Activated naive CD4-positive, alpha-beta T cell treated with anti-CD3 and anti-CD28 coated beads, Interleukin-2, amount 50 U/mL, for 72 hours (primary cell): ENCODE measurements at places on chromosomes 3 and 15. TPM values are rescaled to one million over a fixed set of nuclear protein-coding genes. Genes with fewer than 3 reads are reported as not detected.

DNA sequence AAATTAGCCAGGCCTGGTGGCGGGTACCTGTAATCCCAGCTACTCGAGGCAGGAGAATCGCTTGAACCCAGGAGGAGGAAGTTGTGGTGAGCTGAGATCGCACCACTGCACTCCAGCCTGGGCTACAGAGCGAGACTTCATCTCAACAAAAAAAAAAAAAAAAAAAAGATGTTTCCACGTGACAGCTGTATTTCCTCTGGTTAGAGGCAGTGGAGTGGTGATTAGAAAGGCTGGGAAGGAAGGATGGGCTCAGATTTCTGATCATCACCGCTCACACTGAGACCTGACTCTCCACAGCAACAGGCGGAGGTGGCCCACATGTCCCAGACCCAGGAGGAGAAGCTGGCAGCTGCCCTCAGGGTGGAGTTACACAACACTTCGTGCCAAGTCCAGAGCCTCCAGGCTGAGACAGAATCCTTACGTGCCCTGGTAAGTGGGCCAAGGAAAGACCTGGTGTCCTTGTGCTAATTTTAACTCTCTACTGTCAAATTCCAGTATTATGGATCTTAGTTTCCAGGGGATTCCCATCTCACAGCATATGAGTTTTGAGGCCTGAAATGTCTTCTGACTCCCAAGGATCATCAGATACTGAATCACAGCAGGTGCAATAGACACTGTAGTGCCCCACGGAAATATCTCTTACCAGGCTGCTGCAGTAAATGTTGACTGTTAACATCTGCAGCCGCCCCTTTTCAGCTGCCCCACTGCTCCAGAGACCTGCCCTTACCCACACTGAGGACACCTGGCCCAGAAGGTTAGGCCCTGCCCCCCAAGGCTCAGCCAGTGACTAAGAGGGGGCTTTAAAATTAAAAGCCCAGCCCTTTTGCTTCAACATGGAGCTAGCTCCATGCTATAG is 66.9 kb downstream of the BFSP2 start:
- DNase-seq = no peak

DNA sequence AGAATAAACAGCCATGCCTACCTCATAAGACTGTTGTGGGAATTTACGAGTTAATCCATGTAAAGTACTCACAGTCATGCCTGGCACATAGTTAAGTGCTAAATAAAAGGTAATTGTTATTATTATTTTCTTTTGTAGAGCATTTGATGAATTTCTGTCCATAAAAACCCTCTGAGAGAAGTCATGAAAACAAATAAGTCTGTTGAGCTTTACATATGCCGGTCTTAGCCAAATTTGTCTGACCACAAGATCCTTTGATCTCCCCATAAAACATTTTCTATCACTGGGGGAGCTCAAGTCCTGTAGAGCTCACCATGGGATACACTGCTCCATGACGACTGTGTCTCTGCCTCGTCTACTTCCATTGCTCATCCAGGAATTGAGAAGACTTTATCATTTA is 114.0 kb downstream of the MAGI1 start:
- DNase-seq = no peak

DNA sequence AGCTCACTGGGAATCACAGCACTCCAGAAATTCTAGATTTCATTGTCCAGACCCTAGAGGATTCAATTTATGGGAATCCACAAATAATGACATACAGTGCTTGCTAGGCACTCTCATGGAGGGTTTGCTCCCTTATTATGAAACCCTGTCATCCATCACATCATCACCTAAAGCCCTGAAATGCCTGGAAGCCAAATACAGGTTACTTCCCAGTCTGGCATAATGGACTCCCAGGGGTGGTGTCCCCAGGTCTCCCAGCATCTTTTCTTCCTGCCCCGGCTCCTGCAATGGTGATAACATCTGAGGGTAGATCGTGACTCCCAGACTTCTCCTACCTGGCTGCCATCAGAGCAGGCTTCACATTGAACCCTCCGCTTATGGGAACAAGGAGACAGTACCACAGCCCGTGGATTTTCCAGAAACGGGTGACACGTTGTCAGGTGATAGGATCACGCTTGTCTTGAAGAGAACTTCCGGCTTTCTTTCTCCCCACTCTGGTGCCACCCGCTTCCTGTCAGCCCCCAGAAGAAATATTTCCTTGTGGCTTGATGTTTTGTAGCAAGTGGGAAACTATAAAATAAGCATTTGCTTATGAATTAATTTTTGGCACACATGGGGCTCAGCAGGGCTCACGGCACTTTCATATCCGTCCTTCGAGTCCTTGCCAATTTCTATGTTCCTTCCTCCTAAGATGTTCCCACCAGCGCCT is 238.7 kb upstream of the BHLHE40 start:
- DNase-seq = no peak

DNA sequence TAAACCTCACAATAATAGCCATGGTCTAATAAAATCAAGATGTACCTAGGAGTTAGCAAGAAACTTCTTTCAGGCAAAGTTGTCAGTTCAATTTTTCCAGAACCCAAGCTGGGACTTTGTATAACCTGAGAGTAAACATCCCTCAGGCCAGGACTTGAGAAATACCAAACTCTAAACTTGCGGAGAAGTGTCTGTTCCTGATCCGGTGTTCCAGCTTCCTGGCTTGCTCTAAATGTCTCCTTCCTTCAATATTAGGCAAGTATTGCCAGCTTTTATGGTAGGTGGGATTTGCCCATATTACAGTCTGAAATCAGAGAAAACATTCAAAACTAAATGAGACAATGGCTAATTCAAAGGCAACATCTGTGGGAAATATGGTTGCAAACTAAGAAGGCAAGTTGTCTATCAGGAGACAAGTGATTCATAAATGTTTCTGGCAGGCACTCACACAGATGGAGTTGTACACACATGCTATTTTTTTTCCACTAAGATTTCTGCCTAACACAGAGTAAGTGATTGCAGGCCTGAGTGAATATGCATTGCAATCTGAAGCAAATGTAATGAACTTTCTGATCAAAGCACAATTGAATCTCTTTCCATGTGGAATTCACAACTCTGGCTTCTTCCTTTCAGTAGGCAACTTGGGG is 88.3 kb upstream of the COL8A1 start:
- DNase-seq = no peak

GRCh38 chr3:123618768-123619484 is 34.1 kb upstream of the HACD2 start:
- no peak for DNase-seq

GRCh38 chr3:54988838-54989630 is 61.2 kb upstream of the LRTM1 start:
- DNase-seq = no peak

- no peak for DNase-seq
Observed at GRCh38 chr3:184635774-184636173, 74.2 kb downstream of the EPHB3 start.

CPNE9 gene
- total RNA-seq = 0.11 TPM
